ENCODE measurements at places on chromosomes 2 and 18. TPM values are rescaled to one million over a fixed set of nuclear protein-coding genes. Genes with fewer than 3 reads are reported as not detected.

LRATD1 gene
- total RNA-seq: 151 TPM

ZBTB7C gene
- total RNA-seq: 38.4 TPM

DNA sequence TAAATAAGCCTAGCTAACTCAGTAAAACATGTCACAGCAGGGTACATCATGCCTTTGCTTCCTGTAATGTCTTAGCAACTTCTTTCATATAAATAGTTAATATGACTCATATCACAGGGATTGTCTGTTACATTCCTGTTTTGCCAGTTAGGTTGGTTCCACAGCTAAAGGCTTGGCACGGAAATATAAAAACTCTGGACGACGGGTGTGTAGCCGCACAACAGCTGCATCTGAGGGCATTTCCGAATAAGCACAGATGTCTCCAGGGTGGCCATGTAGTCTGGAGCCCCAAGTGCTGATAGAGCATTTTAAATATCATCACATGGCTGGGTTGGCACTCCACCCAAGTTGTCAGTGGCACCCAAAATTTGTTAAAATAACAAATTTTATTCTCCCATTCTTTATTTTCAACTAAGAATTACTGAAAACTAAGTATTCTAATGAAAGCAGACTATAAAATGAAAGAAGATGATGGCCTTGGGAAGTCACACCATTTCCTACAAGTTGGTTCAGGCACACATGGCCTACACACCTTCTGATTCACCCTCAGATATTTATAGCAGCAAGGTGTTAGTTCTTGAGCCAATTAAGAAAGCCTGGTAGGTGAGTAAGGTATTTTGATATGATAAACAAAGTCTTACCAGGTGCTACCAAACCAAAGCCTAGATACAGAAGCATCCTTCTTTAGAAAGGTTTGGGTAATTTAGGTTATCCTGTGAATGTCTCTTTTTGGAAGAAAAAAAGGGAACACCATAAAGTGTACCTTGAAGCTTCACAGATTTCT is 61.8 kb upstream of the STK17B start:
- H3K27me3 ChIP-seq: no peaks in the 10 kb centered on the region
- DNase-seq: peak; percentile 44
- no peak overlapping the region for H3K4me3 ChIP-seq
- peaks cover 30% of the 10 kb centered on the region for H3K4me1 ChIP-seq
- H3K27ac ChIP-seq: peak overlapping the region; percentile 72

DNA sequence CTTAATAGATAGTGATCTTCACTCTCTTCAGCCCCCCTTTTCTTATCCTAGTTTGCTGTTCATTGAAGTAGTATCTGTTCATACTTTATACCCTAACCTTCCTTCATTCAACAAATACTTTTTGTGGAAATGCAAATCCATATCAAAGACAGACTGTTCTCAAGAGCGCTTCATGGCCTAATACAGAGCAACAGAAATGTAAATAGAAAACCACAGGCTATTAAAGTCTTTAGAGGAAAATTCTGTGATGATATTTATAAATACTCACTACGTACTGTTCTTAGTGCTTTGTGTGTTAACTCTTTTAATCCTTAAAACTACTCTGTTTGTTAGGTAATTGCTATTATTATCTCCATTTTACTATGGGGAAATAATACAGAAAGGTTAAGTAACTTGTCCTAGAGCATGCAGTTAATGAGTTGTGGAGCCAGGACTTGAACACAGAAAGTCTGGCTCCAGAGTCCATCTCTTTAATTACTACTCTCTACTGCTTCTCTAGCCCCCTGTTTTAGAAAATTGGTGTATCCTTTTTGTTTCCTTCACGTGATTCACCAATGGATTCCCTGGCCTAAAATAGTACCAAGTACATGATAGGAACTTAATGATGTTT is 2.9 kb downstream of the MDH1 start:
- H3K4me3 ChIP-seq: no peak overlapping the region
- no peak for DNase-seq
- no peaks in the 10 kb centered on the region for H3K36me3 ChIP-seq
- peak overlapping the region; percentile 28 for H3K27ac ChIP-seq
- H3K27me3 ChIP-seq: no peaks in the 10 kb centered on the region

DNA sequence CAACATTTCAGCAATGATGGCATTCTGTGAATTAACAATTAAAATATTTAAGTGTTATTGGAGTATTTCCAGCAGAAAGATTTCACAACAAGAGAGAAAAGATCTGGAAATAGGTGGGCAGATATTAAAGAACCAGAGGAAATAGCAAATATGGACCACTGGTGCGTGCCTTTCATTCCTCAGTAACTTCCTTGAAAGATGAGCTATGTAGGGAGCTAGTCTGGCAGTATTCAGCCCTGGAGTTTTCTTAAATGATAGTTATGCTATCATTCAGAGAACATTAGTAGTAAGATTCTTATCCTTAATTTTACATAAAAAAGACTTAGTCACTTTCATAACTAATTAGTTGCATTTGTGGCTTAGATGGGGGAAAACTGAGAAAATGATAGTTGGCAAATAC is 41.5 kb downstream of the TANC1 start:
- H3K36me3 ChIP-seq: peaks cover 2% of the 10 kb centered on the region
- H3K27me3 ChIP-seq: no peaks in the 10 kb centered on the region
- H3K4me3 ChIP-seq: no peak overlapping the region
- H3K27ac ChIP-seq: no peak overlapping the region

DNA sequence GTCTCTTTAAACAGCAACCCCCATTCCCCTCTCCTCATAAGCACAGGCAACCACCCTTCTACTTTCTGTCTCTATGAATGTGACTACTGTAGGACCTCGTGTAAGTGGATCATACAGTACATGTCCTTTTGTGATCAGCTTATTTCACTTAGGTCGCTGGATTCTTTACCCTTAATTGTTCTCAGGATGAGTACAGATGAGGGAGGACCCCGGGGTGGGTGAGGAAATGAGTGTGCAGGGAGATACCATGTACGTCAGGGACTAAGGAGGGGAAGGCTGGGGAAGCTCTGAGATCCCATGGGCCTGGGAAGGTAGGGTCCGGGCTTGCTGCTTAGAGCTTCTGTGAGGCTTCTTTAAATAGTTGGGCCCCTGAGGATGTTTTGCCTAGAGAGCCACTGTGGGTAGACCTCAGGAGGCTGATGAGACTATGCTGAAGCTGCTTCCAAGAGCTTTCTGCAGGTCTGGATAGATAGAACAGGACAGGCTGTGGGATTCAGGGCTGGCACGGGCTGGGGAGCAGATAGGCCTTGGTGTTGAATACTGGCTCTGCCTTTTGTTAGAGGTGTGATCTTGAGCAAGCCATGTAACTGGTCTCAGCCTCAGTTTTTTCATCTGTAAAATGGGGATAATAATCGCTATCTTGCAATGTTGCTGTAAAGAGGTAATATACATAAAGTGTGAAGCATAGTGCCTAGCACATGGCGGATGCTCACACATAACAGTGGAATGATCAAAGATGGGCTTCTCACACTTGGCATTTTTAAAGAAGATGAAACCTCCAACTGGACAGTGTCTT is 155.3 kb downstream of the PRKCE start:
- no peaks in the 10 kb centered on the region for H3K4me1 ChIP-seq
- no peaks in the 10 kb centered on the region for H3K27me3 ChIP-seq
- H3K27ac ChIP-seq: no peak overlapping the region
- no peak for DNase-seq
- H3K36me3 ChIP-seq: no peaks in the 10 kb centered on the region
- no peak overlapping the region for H3K4me3 ChIP-seq

TTC31 gene
- total RNA-seq: 16.9 TPM

DNA sequence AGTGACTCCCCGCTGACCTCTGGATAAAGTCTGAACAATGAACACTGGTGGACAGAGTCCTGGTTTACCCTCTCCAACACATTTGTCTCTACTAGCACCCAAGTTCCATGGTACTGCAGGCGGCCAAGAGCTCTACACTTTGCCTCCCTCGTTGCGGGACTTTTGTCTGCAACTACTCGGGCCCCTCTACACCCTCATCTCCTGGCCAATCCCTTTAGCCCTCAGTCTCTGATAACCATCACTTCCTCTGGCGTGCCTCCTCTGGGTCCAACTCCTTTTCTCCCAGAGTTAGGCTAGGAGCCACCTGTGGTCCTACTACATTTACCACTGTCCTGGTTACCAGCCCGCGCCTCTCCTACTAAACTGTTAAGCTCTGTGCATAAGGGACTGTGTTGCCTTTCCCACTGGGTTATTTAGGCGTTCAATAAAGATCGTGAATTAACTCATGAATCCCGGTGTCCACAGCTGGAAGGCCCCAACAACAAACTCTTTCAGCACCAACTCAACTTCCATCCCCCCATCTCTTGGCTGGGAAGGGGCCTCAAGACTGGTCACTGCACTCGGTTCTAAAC is 757 bp downstream of the HDHD2 start:
- DNase-seq: no peak
- no peaks in the 10 kb centered on the region for H3K36me3 ChIP-seq
- peaks cover 20% of the 10 kb centered on the region for H3K4me1 ChIP-seq

GRCh38 chr2:161068670-161069069 is 91.6 kb upstream of the TANK start:
- H3K27ac ChIP-seq: no peak overlapping the region
- H3K36me3 ChIP-seq: no peaks in the 10 kb centered on the region
- H3K27me3 ChIP-seq: no peaks in the 10 kb centered on the region
- no peaks in the 10 kb centered on the region for H3K4me1 ChIP-seq

CBLN2 gene
- total RNA-seq: 0.82 TPM

GRCh38 chr2:118614841-118615271 is 232.6 kb downstream of the EN1 start:
- no peaks in the 10 kb centered on the region for H3K27me3 ChIP-seq
- H3K27ac ChIP-seq: no peak overlapping the region
- no peaks in the 10 kb centered on the region for H3K4me1 ChIP-seq

GRCh38 chr2:20136149-20136548 is 84.7 kb upstream of the LAPTM4A start:
- H3K36me3 ChIP-seq: no peaks in the 10 kb centered on the region
- no peak overlapping the region for H3K27ac ChIP-seq
- no peaks in the 10 kb centered on the region for H3K27me3 ChIP-seq
- H3K4me3 ChIP-seq: no peak overlapping the region
- DNase-seq: no peak

EMX1 gene
- total RNA-seq: 1.5 TPM

ECEL1 gene
- total RNA-seq: not detected

- H3K36me3 ChIP-seq: no peaks in the 10 kb centered on the region
- H3K4me3 ChIP-seq: no peak overlapping the region
- H3K4me1 ChIP-seq: no peaks in the 10 kb centered on the region
- H3K27me3 ChIP-seq: no peaks in the 10 kb centered on the region
- H3K27ac ChIP-seq: no peak overlapping the region
- peak; percentile 50 for DNase-seq
These were observed 153.5 kb downstream of the MYCN start for GRCh38 chr2:16093639-16094529.

- no peak within 1 kb of the TSS for H3K4me3 ChIP-seq
- no peaks in the 10 kb centered on the region for H3K36me3 ChIP-seq
- H3K27me3 ChIP-seq: peaks cover 4% of the 10 kb centered on the region
- no peak within 1 kb of the TSS for H3K27ac ChIP-seq
These were observed at the start of gene DAPL1 for GRCh38 chr2:158795195-158795924. DAPL1 (plus strand) TSS chr2:158795317; CDS start chr2:158795373, 56 bp downstream.

FZD7 gene
- 6.2 TPM for total RNA-seq

- no peak overlapping the region for H3K4me3 ChIP-seq
- no peaks in the 10 kb centered on the region for H3K36me3 ChIP-seq
- no peak for DNase-seq
- H3K27ac ChIP-seq: no peak overlapping the region
- H3K27me3 ChIP-seq: no peaks in the 10 kb centered on the region
These were observed 1006.1 kb upstream of the CELF4 start for GRCh38 chr18:38571651-38572050.

LYG2 gene
- total RNA-seq: not detected

- H3K27ac ChIP-seq: no peak overlapping the region
- DNase-seq: no peak
- no peaks in the 10 kb centered on the region for H3K36me3 ChIP-seq
- H3K4me3 ChIP-seq: no peak overlapping the region
These were observed 6.2 kb downstream of the MAL start for GRCh38 chr2:95031726-95032116.

EIF2B4 gene
- 12.0 TPM for total RNA-seq

DNA sequence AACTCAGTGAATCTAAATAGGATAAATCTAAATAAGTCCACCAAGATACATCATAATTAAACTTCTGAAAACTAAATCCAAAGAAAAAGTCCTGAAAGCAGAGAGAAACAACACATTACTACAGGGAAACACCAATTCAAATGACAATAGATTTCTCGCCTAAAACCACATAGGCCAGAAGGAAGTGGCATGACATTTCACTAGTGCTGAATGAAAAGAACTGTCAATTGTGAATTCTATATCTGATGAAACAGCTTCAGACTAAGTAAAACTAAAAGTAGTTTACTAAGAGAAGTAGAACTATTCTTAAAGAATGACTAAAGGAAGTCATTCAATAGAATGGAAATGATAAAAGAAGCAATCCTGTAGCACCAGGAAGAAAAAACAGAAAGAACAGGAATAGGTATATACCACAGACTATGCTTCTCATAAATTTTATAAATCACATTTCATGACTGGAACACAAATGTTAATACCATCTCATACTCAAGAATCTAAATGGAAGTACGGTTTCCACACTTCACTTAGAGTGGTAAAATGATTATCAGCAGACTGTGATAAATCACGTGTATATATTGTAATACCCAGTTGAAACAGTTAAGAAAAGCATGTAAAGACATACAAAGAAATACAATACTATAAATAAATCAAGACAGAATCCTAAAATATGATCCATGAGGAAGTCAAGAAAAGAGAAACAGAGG is 46.4 kb downstream of the ASXL2 start:
- no peak for DNase-seq
- H3K36me3 ChIP-seq: no peaks in the 10 kb centered on the region
- no peak overlapping the region for H3K27ac ChIP-seq
- H3K4me1 ChIP-seq: peaks cover 7% of the 10 kb centered on the region
- H3K4me3 ChIP-seq: no peak overlapping the region
- no peaks in the 10 kb centered on the region for H3K27me3 ChIP-seq

DNA sequence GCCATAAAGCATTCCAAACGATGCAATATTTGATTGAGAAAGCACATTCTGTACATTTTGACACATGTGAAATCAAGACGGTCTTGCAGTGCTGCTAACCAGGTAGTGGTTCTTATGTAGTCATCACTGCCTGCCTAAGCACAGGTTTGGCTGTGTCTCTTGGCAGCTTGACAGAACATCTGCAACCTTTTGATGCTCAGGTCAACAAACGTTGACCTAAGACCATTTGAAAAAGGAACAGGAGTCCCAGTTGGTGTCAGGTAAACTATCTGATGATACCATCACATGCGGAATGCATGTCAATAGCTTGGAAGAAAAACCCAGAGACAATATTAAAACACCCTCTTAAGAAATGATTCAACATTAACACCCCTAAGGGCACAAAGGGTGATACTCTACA is 80.7 kb downstream of the L3MBTL4 start:
- DNase-seq: no peak
- H3K4me3 ChIP-seq: no peak overlapping the region
- no peaks in the 10 kb centered on the region for H3K36me3 ChIP-seq
- H3K27ac ChIP-seq: no peak overlapping the region

EPHA4 gene
- total RNA-seq: 21.0 TPM

- DNase-seq: no peak
- H3K4me1 ChIP-seq: peaks cover 36% of the 10 kb centered on the region
- H3K4me3 ChIP-seq: no peak overlapping the region
These were observed 191.6 kb upstream of the ID2 start for GRCh38 chr2:8490166-8490721.
